NCI-H1930 (cell line): ENCODE measurements at places on chromosomes 11 and 22.

- DNase-seq, result no peak
These were observed 3.1 kb downstream of the PAX6 start for GRCh38 chr11:31807799-31808667.

- peak; percentile 41 for DNase-seq
These were observed 10.0 kb upstream of the MFRP start for GRCh38 chr11:119356349-119357031.

GRCh38 chr22:20948450-20948849 is 18.6 kb upstream of the AIFM3 start:
- no peak for DNase-seq

- DNase-seq, result no peak
These were observed 99.0 kb upstream of the LARGE1 start for GRCh38 chr22:34019190-34019845.

DNA sequence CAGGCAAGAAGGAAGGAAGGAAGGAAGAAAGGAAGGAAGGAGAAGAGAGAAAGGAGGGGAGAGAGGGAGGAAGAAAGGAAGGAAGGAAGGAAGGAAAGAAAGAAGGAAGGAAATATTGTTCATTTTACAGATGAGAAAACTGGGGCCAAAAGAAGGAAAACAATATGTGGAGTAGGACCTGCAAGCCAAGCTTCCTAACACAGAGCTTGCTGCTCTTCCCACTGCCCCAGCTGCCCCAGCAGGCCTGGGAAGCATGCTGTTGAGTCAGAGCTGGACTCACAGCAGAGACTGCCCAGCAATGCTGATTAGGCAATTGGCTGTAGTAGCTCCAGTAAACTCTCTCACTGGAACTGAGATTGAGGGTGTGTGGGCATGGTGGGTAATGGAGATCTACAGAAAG is 42.6 kb upstream of the SMCO4 start:
- no peak for DNase-seq

DNA sequence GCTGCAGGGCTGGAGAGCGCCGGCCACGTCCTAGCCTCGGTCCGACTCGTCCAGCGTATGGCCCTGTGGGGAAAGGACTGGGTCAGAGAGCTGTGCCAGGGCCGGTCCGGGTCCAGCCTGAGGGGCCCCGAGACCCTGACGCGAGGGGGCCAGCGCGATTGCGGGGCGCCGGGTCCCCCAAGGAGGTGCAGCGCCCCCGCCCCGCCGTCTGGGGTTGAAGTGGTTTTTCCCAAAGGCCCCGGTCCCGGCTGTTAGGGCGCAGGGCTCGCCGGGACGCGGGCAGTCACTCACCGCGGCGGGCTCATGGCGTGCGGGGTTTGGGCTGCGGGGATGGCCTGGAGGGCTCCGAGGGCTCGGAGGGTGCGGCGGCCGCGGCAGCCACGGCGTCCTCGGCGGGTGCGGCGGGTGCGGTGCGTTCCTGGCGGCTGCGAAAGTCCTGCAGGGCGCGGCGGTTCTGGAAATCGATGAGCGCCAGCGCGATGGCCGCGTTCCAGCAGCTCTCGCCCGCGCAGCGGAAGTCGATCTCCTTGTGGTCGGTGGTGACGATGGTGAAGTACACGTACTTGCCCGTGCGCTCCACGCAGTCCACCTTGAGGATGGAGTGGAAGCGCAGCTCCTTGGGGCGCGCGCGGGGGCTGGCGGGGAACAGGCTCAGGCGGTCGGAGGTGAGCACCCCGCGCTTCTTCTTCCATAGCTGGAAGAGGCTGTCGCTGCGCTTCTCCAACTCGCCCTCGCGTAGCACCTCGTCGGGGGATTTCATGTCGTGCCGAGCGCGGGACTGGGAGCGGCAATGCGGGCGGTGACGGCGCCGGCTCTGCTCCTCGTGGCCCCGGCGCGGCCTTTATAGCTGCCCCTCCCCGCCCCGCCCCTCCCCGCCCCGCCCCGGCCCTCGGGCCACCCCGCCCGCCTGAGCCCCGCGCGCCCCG is at the start of gene PHLDA2:
TSS of gene PHLDA2 (minus strand) at position 816 of the 926 bp plus-strand sequence. CDS start at position 760, 56 bp downstream.
- no peak for DNase-seq

GRCh38 chr11:66492161-66492865 is 12.1 kb downstream of the DPP3 start:
- no peak for DNase-seq

GRCh38 chr22:27667121-27667843 is 134.3 kb downstream of the MN1 start:
- DNase-seq, result no peak

DNA sequence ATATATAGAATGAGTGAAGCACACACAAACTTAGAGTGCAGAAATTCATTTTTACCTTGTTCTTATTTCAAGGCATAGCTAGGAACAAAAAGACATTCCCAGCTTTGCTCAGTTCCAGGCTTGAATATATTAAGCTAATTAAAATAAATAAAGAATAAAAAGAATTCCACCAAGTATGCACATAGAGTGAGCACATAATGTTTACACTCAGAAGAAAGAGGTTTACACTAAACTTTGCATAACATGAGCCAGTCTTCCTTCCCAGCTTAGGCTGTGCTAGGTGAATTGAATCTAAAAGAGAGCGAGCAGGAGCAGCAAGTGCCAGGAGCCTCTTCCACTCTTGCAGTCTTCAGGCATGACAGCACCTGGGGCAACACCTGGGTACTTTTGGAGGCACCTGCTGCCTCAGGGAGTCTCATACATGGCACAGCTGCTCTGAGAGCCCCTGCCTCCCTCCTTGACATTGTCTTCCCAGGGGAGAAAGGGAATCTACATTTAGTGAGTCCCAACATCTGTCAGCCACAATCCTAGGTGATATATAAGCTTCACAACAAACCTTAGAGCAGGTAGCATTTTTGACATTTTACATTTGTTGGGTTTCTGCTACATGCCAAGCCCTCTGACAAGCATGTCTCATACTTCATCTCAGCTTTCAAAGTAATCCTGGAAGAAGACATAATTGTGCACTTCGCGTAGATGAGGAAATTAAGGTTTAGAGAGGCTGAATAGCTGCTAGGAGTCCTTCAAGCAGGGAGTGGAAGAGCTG is 732.7 kb upstream of the TENM4 start:
- DNase-seq, result no peak

DNA sequence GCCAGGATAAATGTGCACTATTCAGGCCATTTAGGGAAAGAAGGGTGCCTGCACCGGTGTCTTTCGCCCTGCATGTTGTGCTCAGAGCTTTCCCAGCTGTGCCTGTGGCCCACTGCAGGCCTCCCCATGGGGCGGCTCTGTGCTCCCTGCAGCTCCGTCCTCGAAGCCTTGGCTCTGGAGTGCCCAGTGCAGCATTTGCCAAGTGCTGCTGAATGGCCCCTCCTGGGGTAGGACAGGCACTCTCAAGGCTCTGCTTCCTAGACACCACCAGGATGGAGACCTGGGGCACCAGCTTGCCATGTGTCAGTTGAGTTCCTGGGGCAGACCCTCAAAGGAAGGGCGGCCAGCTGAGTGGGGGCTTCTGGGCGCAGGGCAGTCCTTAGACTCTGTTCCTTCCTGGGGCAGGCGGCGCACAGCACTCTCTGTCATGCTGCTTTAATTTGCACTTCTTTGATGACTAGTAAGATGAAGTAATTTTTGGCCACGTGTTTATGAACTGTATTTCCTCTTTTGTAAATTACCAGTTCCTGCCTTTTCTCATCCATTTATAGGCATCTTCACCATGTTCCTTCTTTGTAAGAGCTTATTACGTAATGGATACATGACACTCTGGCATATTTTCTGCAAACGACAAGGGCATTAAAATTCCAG is 32.1 kb upstream of the GNB1L start:
- DNase-seq, result no peak

DNA sequence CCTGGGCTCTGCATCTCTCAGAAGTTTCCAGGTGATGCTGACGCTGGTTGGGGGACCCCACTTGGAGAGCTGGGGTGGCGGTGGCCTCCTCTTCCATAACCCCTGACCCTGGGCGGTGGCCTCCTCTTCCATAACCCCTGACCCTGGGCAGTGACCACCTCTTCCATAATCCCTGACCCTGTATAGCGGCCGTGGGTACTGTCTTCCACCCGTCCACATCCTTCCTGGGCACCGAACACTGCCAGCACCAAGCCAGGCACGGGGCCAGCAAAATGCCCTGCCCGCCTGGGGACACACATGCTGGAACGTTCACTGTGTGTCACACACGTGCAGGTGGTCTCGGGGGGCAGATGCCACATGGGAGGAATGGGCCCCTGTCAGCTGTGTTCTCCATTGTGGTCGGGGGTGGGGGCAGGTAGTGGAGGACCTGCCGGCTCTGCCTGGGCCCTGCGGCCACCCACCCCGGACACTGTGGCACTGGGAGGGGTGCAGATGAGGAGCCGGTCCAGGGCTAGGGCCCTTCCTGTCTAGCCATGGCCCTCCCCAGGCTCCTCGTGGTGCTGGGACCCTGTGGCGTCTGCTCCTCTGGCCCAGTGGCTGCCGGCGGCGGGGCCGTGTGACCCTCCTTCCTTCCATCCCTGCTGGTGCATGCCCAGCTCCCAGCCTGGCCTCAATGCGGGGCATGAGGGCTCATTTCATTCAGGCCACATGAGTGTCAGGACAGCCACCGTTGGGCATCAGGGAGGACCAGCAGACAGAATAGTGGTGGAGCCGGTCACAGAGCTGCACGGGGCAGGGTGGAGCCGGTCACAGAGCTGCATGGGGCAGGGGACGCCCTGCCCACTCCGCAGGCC is 10.8 kb downstream of the BRSK2 start:
- no peak for DNase-seq

- DNase-seq, result no peak
These were observed 374.1 kb downstream of the TENM4 start for GRCh38 chr11:79066456-79067351.

DNA sequence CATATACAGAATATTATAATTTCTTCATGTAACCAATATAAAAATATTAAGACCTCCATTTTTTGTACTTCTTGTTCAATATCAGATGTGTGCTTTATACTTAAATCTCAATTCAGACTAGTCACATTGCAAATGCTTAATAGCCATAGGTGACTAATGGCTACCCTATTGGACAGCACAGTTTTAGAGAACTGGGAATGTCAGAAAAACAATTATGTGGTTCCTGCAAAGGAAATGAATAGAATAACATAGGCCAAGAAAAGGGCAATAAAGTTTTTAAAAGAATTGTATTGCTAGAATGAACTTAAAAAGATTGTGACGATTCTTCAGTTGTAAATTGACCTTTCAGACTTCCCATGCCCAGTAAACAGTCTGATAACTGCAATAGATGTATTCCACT is 843.0 kb downstream of the METTL15 start:
- DNase-seq, result no peak

DNA sequence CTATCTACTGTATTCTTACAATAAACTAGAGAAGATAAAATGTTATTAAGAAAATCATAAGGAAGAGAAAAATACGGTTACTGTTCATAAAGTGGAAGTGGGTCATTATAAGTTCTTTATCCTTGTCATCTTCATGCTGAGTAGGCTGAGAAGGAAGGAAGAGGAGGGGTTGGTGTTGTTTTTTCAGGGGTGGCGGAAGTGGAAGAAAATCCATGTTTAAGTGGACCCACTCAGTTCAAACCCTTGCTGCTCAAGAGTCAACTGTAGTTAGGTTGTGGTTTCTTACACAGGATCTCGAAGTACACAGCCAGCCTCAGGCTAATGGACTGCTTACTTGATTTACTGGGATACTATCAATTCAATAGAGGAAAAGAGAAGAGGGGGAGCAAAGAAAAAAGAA is 63.1 kb downstream of the PIWIL4 start:
- no peak for DNase-seq

- peak; percentile 48 for DNase-seq
These were observed 473 bp downstream of the FNBP4 start for GRCh38 chr11:47766509-47767227.

DNA sequence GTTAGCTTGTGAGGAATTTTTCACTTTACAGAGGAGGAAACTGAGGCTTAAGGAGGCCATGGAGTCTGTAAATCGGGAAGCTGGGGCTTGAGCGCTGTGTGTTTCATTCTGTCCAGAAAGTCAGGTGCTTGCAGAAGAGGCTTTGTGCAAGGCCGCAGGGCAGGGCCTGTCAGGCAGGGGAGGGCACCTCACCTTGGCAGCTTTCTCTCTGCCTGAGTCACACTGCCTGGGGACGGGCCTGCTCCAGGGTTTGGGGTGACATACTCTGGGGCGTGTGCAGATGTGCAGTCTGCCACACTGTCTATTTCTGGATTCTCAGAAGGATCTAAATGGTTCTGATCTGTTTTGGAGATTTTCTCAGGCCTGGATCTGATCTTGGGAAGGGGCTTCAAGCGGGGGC is 8.4 kb downstream of the INCENP start:
- no peak for DNase-seq

DNA sequence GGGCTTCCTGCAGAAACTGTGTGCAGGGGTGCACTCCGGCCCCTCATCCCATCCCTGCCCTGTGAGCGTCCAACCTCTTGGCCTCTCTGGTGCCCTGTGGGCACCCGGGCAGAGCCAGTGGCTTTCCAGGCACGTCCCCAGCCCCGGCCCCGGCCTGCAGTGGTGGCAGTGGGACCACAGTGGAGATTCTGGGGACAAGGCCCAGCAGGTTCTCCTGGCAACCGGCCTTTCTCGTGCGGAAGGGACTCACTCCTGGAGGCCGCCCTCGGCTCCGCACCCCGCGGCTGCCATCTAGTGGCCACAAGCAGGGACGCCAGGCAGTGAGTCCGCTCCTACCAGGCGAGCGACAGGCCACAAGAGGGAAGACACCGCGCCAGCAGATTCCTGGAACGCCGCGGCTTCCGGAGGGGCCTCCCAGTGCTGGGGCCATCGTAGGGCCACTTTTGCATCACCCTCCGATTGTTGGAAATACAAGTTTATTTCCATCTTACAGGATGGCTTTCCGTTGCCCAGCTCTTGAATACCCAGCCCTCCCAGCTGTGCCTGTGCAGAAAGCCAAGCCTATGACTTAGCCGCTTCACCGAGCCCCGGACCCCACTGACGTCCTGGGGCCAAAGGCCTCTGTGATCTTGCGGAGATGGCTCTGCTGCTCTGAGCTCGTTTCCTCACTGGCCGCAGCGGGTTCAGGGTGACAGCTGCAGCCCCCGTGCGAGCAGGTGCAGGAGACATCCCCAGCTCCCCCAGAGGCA is 357.3 kb downstream of the CTTN start:
- peak; percentile 33 for DNase-seq
